A673 (cell line): ENCODE measurements at places on chromosomes 5 and 9. TPM values are rescaled to one million over a fixed set of nuclear protein-coding genes. Genes with fewer than 3 reads are reported as not detected.

DNA sequence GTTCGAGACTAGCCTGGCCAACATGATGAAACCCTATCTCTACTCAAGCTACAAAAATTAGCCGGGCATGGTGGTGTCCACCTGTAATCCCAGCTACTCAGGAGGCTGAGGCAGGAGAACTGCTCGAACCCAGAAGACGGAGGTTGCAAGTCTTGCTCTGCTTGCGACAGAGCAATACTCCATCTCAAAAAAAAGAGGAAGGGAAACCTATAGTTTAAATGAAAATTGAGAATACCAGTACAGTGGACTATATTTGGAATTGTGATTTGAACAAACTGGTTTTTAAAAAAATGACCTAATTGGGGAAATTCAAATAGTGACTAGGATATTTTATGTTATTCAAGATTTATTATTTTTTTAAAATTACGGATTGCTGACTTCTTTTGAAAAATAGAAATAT, 33.2 kb downstream of the DIAPH1 start:
- H3K27me3 ChIP-seq = no peaks in the 10 kb centered on the region
- no peaks in the 10 kb centered on the region for H3K4me1 ChIP-seq
- no peak overlapping the region for H3K4me3 ChIP-seq
- no peak overlapping the region for H3K27ac ChIP-seq
- peaks cover 53% of the 10 kb centered on the region for H3K36me3 ChIP-seq
- DNase-seq = no peak

- H3K27me3 ChIP-seq = no peaks in the 10 kb centered on the region
- no peak for DNase-seq
- H3K4me3 ChIP-seq = no peak overlapping the region
Measured at GRCh38 chr5:172798422-172799215, 27.6 kb upstream of the DUSP1 start.

GRCh38 chr9:28866951-28867350, 1293.7 kb upstream of the C9orf72 start:
- H3K36me3 ChIP-seq = no peaks in the 10 kb centered on the region
- H3K4me1 ChIP-seq = peaks cover 45% of the 10 kb centered on the region
- H3K4me3 ChIP-seq = no peak overlapping the region
- H3K27me3 ChIP-seq = no peaks in the 10 kb centered on the region

DMGDH gene
- 0.15 and 0.59 TPM in 2 replicates for total RNA-seq

DNA sequence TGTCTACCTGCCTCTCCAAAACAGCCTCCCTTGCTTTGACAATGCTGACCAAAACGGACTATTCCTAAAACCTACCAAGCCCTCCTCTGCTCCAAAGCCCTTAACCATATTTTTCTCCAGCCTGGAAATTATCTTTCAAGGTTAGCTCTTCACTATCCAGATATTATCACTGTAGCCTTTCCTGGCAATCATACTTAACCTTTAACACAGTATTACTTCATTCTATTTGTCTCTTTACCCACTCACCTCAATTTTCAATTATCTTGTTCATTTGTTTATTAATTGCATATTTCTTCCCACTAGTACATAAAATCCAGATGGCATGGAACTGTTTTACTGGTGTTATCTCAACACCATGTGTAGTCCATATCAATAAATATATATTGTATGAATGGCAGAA, 7.5 kb downstream of the SLCO4C1 start:
- no peak for DNase-seq
- no peak overlapping the region for H3K27ac ChIP-seq
- no peak overlapping the region for H3K4me3 ChIP-seq
- no peaks in the 10 kb centered on the region for H3K4me1 ChIP-seq
- no peaks in the 10 kb centered on the region for H3K36me3 ChIP-seq

SELENOP gene
- 1.9 and 3.1 TPM in 2 replicates for total RNA-seq

DNA sequence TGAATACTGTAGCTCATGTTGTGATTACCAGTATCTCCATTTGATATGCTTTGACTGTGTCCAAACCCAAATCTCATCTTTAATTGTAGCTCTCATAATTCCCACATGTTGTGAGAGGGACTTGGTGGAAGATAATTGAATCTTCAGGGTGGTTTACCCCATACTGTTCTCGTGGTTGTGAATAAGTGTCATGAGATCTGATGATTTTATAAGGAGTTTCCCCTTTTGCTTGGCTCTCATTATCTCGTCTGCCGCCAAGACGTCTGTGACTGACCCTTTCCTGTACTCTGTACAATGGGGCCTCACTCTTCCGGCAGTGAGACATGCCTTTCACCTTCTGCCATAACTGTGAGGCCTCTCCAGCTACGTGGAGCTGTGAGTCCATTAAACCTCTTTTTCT, 59.3 kb downstream of the TRIO start:
- no peaks in the 10 kb centered on the region for H3K27me3 ChIP-seq
- no peak overlapping the region for H3K27ac ChIP-seq
- no peaks in the 10 kb centered on the region for H3K36me3 ChIP-seq
- H3K4me3 ChIP-seq = no peak overlapping the region
- peaks cover 41% of the 10 kb centered on the region for H3K4me1 ChIP-seq
- DNase-seq = peak; percentile 82

DNA sequence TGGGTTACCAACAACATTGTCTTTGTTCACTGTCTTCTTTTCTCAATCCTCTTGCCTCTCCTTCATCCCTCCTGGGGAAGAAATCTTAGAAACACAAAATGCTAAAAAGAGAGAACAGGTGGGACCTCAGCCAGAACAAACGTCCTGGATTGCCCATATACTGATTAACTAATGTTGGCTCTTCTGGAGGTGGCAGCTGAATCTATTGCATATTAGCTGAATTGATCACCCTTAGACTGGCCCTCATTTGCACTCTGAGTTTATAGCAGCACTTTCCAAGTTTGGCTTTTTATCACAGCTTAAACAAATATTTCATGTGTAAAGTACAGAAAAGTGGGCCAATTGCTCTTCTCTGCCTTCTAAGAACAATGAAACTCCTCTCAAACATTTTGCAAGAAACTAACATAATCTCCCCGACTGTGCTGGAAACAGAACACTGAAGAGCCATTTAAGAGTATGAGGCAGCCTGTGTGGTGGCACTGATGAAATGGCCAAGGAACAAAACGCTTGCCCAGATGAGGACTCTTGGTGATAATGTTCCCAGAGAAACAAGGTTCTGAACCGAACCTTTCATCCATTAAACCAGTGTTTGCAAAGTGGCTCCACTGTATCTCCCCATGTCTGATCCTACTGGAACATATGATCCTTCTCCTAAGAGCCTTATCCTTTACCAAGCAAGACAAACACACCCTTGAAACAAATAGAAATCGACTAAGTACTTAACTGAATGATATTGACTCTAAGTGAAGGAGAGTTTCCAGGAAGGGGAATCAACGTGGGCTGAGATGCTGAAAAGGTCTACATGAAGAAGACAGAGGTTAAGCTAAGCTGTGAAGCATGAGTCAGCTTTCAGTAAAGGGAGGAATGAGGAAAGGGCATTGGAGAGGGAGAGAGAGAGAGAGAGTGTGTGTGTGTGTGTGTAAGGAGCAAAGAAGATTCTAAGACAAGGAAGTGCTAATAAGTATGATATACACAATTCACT, 83.2 kb upstream of the LIFR start:
- no peak overlapping the region for H3K27ac ChIP-seq
- no peaks in the 10 kb centered on the region for H3K27me3 ChIP-seq
- peaks cover 10% of the 10 kb centered on the region for H3K4me1 ChIP-seq
- no peak overlapping the region for H3K4me3 ChIP-seq
- DNase-seq = no peak
- H3K36me3 ChIP-seq = no peaks in the 10 kb centered on the region

SLC6A7 gene
- not detected in 2 replicates for total RNA-seq

- no peaks in the 10 kb centered on the region for H3K27me3 ChIP-seq
- H3K4me3 ChIP-seq = no peak overlapping the region
- peaks cover 3% of the 10 kb centered on the region for H3K4me1 ChIP-seq
Measured at GRCh38 chr5:608429-609370, 3.4 kb upstream of the CEP72 start.

- no peaks in the 10 kb centered on the region for H3K27me3 ChIP-seq
- H3K4me1 ChIP-seq = no peaks in the 10 kb centered on the region
- no peak overlapping the region for H3K4me3 ChIP-seq
- H3K36me3 ChIP-seq = no peaks in the 10 kb centered on the region
- no peak for DNase-seq
- H3K27ac ChIP-seq = no peak overlapping the region
Measured at GRCh38 chr5:2896371-2897275, 145.1 kb upstream of the IRX2 start.

UQCRQ gene
- 542 and 564 TPM in 2 replicates for total RNA-seq

EGFLAM gene
- total RNA-seq = 43.7 and 45.4 TPM in 2 replicates

DNA sequence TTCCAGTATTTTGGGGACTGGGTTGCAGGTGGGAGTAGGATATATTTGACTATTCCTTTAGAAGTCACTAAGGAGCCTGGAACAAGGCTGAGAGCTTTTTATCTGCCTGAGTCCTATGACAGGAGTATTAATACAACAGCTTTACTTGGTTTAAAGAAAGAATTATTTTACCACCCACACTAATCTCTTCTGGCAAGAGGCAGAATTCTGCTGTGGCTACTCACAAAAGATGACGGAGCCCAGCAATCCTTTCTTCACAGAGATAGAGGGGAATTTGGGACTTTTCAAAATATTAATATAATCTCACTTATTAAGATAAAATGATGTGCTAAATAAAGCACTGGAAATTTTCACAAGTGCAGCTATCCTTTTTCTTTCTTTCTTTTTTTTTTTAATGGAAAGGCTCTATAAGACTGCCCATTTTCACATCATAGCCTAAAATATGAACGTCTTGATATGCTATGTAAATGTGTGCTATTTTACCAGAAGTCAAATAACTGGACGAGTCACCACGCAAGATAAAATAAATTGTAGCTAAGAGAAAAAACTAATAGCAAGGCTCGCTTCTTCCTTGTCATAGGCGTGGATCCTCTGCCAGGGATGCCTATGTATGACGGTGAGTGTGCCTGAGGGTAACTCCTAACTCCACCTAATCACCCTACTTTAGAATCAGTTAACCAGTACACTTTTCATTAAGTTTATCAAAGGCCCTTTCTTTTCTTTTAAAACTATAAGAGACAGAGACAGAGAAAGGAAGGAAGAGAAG, 76.3 kb downstream of the ZNF608 start:
- no peak overlapping the region for H3K4me3 ChIP-seq
- DNase-seq = no peak
- no peaks in the 10 kb centered on the region for H3K36me3 ChIP-seq
- H3K27ac ChIP-seq = no peak overlapping the region
- H3K27me3 ChIP-seq = no peaks in the 10 kb centered on the region
- H3K4me1 ChIP-seq = peaks cover 6% of the 10 kb centered on the region

SURF1 gene
- 41.6 and 53.3 TPM in 2 replicates for total RNA-seq

DNA sequence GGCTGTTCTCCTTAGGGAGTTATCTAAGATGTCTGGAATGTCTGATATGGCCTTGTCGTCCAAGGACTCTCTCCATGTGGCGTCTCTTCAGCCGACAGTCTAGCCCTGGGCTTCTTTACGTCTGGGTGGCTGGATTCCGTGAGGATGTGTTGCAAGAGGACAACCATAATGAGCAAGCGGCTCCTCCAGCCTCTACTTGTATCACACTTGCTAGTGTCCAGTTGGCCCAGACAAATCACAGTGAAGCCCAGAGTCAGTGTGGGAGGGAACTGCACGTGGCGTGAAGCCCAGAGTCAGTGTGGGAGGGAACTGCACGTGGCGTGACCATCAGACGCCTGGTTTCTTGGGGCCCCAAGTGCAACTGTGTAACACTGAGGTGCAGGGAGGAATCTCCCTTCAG, 61.1 kb downstream of the COL23A1 start:
- DNase-seq = no peak
- H3K4me1 ChIP-seq = no peaks in the 10 kb centered on the region
- H3K4me3 ChIP-seq = no peak overlapping the region
- H3K36me3 ChIP-seq = no peaks in the 10 kb centered on the region
- H3K27ac ChIP-seq = no peak overlapping the region

- no peak overlapping the region for H3K27ac ChIP-seq
- H3K4me3 ChIP-seq = no peak overlapping the region
- no peaks in the 10 kb centered on the region for H3K4me1 ChIP-seq
- no peaks in the 10 kb centered on the region for H3K27me3 ChIP-seq
- no peak for DNase-seq
- no peaks in the 10 kb centered on the region for H3K36me3 ChIP-seq
Measured at GRCh38 chr5:10556289-10556807, 7.5 kb upstream of the ANKRD33B start.

DNA sequence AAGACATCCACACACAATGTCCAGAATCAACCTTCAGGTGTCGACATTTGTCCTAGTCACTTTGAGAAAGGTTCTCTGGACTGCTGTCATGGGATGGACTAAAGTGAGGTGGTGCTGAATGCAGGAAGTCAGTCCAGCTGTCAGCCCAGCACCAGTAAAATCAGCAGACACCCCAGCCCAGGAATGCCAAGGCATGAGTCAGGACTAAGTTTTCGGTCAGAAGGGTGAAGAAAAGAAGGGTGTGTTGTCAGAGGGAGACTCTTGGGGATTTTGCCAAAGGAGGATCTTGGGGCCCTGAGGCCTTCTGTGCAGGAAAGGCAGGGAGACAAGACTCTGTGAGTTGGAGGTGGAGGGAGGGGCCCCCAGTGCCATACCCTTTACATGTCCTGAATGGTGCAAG, 69.0 kb upstream of the XPA start:
- H3K27ac ChIP-seq = no peak overlapping the region
- no peak overlapping the region for H3K4me3 ChIP-seq
- H3K4me1 ChIP-seq = no peaks in the 10 kb centered on the region
- peaks cover 26% of the 10 kb centered on the region for H3K27me3 ChIP-seq
- no peaks in the 10 kb centered on the region for H3K36me3 ChIP-seq
- DNase-seq = no peak

DNA sequence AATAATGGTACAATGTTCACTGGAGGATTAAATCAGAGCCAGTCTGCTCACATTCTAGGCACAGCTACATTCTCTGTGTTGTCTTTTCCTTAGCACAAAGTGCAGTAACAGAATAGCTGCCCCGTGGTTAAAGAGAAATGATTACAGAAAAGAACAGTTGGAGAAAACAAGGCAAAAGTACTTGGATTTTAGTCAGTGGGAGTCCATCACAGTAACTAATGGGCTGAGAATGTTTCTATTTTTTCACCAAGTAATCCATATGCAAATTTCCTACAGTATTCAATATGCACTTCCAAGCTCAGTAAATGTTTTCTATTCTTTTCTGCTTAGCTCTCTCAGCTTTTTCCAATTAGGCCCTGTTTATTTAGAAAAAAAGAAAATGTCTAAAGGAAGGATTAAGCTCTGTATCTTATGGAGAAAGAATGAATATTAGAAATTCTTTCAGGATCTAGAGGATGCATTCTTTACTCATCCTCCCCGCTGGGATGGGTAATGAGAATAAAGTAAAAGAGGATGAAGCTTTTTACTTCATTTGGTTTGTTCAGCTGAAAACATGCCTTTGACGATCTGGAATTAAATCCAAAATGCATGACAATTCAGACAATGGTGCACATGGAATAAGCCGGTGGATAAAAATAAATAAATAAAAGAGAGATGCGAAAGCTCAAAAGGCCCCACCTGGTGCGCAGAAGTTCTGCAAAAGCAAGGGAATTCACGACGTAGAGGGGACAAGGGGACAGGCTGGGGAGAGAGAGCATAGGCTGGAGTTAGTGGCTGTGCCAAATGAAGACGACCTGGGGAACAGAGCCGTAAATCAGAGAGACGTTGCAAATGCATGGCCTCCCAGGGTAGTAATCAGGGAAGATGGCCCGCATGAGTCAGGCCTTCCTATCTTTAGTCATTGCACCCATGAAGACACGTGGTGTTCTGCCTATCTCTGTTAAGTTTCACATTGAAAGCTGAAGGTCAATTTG, 345.2 kb downstream of the GLIS3 start:
- H3K4me3 ChIP-seq = no peak overlapping the region
- peaks cover 49% of the 10 kb centered on the region for H3K4me1 ChIP-seq
- H3K27me3 ChIP-seq = no peaks in the 10 kb centered on the region
- H3K27ac ChIP-seq = peak overlapping the region; percentile 62
- no peaks in the 10 kb centered on the region for H3K36me3 ChIP-seq
- peak; percentile 89 for DNase-seq

FOXD4L3 gene
- not detected in 2 replicates for total RNA-seq

- DNase-seq = no peak
- no peaks in the 10 kb centered on the region for H3K36me3 ChIP-seq
- H3K4me3 ChIP-seq = no peak overlapping the region
Measured at GRCh38 chr5:1942158-1942557, 59.4 kb upstream of the IRX4 start.

F2RL1 gene
- 0.32 and 0.39 TPM in 2 replicates for total RNA-seq
